ENCODE measurements at places on chromosomes 5 and 9.

GRCh38 chr5:120098426-120098825, 365.7 kb upstream of the PRR16 start:
- DNase-seq = no peak

DNA sequence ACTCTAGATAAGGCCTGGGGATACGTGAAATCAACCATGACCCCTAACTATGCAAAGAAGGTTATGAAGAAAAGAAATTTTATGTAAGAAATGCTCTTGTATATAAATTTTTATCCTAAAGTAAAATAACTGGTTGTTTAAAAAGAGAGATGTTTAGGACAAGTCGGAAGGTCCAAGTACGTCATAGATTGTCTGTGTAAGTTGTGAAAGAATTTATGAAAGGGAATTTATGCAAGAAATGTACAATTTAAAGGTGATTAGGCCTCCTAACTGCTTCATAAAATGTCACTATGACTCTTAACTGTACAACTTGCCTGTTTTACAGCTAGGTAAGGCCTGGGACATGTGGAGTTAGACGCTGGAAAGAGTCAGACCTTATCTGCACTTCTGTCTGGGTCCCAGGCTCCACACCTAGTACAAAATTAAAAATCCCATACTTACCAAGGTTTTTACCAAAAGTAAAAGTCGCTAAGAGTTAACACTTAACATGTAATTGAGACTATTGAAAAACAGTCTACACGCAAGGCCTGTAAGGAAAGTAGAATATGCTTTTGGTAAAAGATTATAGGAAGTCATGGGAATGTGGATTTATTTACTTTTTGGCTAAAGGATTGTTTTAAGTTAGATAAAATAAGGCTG, 77.4 kb downstream of the KIAA0825 start:
- no peak for DNase-seq

GRCh38 chr5:170534177-170534576, 30.4 kb downstream of the KCNIP1 start:
- no peak for DNase-seq

DNA sequence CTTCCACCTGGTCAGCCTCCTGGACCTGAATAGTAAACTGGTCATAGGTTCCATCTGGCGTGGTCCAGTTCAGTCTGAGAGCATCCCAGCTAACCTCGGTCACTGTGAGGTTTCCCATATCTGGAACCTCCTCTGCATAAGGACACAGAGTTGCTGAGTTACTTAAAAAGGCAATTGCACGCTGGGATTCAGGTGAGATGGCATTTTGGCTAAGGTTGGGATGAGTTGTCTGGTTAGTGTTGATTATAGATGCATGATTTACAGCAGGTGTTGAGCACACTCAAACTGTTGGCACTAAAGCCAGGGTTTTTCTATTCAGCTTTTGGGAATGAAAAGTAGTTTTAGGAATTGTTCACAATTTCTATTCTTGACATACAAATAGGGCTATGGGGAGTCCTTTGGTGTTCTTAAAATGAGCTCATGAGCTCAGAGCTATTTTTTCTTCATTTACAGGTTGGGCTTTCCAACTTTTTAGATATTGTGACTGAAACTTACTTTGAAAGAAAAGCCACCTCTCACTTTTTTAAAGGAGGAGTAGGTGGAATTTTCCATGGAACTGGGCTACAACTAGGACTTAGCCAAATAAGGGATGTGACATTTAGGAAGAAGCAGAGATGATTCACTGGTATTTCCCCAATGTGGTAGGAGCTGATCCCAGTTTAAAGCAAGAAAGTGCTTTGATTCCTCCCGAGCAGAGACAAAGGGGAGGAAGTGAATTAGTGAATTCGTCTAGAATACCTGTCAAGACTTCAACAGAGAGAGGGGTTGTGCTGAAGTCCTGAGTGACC, 54.7 kb downstream of the TNC start:
- DNase-seq = no peak

GRCh38 chr5:61525512-61526206, 193.6 kb downstream of the ZSWIM6 start:
- DNase-seq = no peak

GRCh38 chr5:4089087-4089486, 493.5 kb downstream of the IRX1 start:
- DNase-seq = no peak

DNA sequence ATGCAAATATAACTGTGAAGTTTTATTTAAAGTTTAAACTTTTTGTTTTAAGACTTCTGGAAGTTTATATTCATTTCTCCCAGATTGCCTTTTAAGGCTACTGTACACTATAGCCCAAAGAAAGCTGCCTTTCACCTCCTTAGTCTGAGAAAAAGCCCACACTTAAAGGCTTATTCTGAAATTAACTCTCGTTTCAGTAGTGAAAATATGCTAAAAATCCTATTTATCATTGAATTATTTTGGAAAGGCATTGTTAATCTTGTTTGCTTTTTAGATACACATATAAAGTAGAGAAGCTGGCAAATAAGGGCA, 3.3 kb upstream of the PURA start:
- no peak for DNase-seq

DNA sequence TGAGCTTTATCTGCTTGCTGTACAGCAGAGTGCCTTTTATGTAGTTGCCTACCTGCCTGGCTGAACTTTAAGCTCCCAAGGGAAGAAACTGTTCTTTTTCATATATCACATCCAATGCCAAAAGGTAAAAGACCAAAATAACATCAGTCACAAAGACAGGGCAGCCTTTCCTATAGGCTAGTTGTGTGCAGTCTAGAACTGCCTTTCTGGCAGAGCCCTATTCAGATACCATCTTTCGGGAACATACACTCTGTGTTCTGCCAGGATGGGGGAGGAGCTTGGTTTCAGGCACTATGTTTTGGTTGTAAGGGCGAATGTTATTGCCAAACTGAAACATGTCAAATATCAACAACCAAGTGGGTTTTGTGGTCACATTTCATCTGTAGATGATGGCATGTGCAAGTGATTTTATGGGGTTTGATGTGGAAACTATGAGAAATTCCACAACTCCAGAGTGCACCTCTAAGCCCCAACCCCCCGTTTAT, 314.5 kb downstream of the ADGRV1 start:
- DNase-seq = no peak

DNA sequence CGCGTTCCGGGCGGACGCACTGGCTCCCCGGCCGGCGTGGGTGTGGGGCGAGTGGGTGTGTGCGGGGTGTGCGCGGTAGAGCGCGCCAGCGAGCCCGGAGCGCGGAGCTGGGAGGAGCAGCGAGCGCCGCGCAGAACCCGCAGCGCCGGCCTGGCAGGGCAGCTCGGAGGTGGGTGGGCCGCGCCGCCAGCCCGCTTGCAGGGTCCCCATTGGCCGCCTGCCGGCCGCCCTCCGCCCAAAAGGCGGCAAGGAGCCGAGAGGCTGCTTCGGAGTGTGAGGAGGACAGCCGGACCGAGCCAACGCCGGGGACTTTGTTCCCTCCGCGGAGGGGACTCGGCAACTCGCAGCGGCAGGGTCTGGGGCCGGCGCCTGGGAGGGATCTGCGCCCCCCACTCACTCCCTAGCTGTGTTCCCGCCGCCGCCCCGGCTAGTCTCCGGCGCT, at the start of gene DAPK1:
Gene DAPK1 (plus strand): TSS at position 264 of the 442 bp plus-strand sequence. CDS start 1,211 bp downstream, outside the sequence.
- DNase-seq = no peak

GRCh38 chr5:16931334-16932110, 4.6 kb downstream of the MYO10 start:
- DNase-seq = no peak

GRCh38 chr5:44835693-44836092, 26.9 kb downstream of the MRPS30 start:
- no peak for DNase-seq

DNA sequence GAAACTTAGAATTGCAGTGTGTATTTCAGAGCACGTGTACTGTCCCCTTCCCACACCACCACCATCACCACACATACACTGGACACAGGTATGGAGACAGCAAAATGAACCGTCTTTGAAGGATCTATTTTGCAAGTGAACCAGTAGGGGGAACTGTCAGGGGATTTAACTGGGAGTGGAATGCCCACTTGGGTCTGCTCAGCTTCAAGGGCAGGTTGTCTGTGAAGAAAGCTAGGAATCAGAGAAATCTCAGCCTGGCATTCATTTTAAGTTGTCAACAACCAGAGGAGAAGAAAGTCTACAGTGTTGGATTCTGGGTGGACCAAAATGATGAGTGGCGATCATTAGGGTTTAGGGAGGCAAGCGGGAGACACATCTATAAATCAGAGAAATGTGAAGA, 147.0 kb downstream of the DCP2 start:
- DNase-seq = no peak

- no peak for DNase-seq
Observed at GRCh38 chr5:4156889-4157288, 561.3 kb downstream of the IRX1 start.

DNA sequence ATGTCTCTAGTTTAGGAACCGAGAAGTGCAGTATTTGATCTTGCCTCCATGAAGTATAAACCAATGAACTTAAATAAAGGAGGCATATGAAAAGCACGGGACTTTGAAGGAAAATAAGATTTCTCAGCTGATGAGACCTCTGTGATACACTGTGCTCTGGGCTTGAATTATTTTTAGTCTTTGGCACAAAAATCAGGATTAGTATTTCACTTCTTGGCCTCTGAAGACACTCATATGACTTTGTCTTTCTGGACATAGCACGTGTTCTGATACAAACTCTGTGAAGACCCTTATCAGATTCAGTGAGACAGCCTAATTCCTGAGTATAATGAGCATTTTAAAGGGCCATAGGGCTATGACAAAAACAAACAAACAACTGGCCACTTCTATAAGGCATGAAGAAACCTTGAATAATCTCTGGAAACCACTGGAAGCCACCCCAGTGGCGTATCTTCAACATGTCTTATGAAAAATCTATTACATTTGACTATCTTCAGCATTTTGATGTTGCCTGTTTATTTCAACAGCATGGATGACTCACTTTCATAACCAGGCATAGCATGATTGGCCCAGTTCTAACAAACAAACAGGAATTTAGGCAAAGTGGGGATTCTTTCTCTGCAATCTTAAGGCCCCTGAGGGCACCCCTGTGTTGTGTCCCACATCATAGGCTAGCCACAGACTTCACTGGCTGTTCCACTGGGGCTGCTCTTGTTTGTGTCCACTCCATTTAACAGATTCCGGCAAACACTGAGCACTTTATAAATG, 90.3 kb upstream of the ZNF462 start:
- no peak for DNase-seq

DNA sequence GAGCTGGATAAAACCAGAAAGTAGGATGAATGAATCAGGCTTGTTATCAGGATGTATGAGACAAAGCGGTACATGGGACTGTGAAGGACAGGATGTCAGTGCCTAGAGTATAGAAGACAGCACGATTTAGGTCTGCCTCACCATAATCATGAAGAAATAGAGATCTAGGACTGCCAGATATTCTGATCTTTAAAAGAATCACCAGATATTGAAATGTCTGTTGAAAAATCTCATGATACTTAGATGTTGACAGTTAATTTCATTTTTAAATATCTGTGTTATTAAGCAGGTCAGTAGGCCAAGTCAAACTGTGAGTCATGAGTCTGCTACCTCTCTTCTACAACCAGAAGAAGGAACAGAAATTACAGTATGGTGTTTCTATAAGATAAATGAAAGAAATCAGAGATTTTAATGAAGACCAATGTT, 65.0 kb downstream of the ST8SIA4 start:
- DNase-seq = peak; percentile 19

DNA sequence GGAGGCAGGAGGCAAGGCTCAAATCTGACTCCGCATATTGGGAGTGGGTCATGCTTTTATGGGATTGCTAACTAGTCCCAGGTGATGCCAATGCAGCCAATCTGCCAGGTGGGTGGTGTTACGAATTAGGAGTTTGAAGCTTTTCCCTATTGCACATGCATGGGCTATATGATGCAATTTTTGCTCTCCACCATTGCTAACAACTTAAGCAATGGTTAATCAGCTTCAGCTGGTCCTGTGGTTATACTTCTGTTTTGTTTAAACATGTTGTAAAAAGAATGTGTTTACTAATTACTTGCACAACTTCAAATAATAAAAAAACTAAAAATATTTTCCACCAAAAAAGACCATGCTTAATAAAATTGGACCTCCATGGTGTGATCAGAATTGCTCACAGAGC, 55.7 kb downstream of the SHC3 start:
- DNase-seq = no peak

Data from CD4-positive, alpha-beta T cell treated with Interleukin-15 for 4 hours (primary cell).